Mesendoderm (in vitro differentiated cells): ENCODE measurements at places on chromosomes 13 and 19.

DNA sequence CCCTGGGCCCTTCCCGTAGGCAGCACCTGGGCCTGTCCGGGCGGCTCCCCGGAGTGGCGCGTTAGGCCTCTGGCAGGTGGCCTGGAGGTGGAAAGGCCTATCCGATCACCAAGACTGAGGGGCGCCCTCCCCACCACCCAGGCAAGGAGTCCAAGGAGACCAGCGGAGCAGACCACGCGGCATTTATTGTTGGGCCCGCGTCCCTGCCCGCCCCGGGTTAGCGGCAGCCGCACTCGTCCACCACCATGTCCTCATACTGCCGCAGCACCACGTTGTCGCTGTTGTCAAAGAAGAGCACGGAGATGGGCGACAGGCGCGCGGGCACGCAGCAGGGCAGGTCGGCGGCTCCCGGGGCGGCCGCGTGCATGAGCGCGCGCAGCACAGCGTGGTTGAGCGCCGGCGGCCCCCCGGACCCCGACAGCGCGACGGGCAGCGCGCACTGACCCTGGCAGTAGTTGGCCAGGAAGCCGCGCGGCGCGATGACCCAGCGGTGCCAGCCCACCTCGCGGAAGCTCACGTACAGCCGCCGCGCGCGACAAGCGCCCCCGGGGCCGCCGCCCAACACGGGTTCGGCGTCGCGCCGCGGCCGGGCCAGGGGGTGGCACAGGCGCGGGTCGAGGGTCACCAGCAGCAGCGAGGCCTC, 27.5 kb downstream of the CERS1 start:
- DNase-seq = no peak

GRCh38 chr13:50829896-50830295, 13.6 kb downstream of the DLEU7 start:
- no peak for DNase-seq

DNA sequence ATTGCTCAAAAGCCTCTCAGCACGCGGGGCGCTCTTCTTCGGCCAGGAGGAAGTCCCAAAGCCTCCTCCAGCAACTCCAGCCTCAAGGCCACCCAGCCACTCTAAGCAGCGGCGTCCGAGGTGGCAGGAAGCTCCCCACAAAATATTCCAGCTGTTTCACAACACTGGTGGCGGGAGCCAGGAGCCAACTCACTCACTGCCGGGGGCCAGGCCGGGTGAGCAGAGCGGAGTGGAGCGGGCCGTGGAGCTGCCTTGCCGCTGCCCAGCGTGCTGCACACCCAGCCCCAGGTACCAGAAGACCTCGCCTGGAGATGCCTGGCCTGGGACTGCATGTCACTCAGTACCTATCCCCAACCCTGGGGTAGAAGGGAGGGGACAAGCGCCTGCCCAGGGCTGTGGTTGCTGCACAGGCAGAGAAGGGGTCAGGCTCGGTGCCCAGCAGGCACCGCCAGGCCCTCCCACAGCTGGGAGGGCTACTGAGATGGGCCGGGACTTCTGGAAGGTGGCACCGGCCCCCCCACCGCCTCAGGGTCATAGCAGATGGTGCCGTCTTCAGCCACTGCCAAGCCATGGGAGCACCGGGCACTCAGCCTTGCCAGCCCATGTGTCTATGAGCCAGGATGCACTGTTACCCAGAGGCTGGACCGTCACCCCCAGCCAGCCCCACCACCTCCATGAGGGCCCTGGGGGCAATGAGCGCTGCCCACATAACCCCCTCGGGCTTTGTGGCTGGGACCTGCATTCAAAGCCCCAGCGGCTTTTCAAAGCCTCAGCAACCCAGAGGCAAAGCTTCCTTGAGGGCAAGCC, 59.2 kb downstream of the MLLT1 start:
- no peak for DNase-seq

DNA sequence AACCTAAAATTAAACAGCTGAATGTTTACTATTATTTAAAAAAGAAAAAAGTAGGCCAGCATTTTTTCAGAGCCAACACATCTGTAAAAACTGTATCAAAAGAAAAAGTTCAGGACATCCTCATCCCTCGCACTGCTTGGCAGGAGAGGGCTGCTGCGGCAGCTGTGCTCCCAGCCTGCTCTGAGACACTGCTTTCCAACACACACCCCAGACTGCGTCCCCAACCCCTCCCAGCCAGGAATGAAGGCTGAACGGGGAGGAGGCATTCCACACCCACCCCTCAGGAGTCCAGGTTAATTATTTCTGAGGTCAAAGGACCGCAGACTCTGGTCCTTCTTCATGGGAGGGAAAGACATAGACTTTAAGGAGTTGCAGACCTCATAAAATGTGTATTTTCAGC, 43.1 kb downstream of the COL4A1 start:
- DNase-seq = peak; percentile 23

GRCh38 chr13:85314686-85315085, 484.5 kb downstream of the SLITRK6 start:
- DNase-seq = peak; percentile 2

GRCh38 chr13:19150226-19150625, 31.4 kb downstream of the TUBA3C start:
- DNase-seq = no peak

DNA sequence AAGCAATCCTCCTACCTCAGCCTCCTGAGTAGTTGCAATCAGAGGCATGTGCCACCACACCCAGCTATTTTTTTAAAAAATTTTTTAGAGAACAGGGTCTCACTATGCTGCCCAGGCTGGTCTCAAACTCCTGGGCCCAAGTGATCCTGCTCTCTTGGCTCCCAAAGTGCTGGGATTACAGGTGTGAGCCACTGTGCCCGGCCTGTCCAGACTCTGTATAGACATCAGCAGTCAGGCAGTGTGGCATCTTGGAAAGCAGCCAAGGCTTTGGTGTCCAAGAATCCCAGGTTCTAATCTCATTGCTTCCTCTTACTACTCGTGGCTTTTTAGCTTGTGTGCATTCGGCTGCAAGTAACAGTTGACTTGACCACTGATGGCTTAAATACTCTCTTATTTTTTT, 43.4 kb downstream of the BICRA start:
- DNase-seq = no peak

- peak; percentile 93 for DNase-seq
Measured at GRCh38 chr19:2478756-2479555, 3.0 kb downstream of the GADD45B start.

GRCh38 chr19:58372311-58373133, 8.3 kb downstream of the ZNF837 start:
- DNase-seq = peak; percentile 65

- DNase-seq = no peak
Measured at GRCh38 chr13:70849222-70849621, 741.0 kb upstream of the KLHL1 start.

GRCh38 chr13:46352805-46353204, 34.2 kb downstream of the RUBCNL start:
- DNase-seq = no peak

DNA sequence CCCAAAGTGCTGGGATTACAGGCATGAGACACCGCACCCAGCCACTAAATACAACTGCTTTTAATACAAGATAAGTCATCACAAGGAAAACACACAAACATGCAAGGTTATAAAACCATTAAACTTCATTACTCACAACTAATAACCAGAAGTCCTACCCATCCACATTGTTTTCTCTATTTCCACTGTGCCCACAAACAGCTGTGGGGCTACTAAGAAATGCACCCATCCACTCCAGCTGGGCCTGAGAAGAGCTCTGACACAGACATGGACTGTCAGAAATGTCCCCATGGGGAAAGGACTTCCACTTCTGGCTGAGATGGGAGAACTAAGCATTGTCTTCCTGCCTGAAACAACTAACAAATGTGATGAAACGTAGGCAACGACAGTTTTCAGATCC, 17.2 kb downstream of the SAFB2 start:
- no peak for DNase-seq

DNA sequence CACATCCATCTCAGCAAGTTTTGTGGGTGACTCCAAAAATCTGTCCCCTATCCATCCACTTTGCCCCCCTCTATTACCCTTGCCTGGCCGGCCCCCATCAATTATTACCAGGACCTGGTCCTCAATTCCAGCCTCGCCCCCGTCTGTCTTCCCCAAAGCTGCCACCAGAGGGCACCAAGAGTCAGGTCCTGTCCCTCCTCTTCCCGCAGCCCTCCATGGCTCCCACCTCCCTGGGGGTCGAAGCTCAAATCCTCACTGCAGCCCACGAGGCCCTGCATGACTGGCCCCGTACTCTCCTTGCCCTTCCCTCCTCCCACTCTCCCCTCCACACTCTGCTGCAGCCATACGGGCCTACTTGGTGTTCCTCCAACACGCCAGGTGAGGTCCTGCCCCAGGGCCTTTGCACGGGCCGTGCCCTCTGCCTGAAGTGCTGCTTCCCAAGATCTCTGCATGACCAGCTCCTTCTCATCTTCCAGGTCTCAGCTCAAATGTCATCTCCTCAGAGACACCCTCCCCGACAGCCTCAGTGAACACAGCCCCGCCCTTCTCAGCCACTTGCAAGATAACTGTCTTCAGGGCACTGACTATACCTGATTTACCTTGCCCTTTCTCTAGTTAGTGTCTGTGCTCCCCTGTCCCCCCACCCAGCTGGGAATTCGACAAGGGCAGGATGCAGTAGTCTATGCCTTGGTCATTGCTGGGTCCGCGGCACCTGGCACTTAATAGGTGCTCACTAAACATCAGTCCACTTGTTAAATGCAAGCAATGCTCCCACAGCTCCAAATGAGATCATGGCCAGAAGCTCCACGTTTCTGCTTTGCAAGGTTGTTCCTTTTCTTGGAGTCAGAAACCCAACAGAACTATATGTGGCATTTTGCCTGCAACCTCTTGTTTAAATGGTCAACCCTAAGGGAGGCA, 16.8 kb upstream of the SEMA6B start:
- peak; percentile 81 for DNase-seq

- peak; percentile 17 for DNase-seq
Measured at GRCh38 chr13:78758549-78758948, 99.6 kb upstream of the OBI1 start.

DNA sequence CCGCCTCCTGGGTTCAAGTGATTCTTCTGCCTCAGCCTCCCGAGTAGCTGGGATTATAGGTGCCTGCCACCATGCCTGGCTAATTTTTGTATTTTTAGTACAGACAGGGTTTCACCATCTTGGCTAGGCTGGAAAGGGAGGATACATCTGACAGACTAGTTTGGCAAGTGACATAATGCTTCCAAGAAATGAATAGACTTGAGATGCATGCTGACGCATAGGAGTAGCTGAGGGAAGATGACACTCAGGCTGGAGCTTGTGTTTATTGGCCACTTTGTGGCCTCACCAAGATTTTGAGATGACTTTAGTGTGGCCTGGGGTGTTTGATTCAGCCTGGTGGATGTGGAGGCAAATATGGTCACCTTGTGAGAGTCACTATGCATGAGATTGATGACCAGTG, 4.0 kb downstream of the ZNF586 start:
- no peak for DNase-seq

DNA sequence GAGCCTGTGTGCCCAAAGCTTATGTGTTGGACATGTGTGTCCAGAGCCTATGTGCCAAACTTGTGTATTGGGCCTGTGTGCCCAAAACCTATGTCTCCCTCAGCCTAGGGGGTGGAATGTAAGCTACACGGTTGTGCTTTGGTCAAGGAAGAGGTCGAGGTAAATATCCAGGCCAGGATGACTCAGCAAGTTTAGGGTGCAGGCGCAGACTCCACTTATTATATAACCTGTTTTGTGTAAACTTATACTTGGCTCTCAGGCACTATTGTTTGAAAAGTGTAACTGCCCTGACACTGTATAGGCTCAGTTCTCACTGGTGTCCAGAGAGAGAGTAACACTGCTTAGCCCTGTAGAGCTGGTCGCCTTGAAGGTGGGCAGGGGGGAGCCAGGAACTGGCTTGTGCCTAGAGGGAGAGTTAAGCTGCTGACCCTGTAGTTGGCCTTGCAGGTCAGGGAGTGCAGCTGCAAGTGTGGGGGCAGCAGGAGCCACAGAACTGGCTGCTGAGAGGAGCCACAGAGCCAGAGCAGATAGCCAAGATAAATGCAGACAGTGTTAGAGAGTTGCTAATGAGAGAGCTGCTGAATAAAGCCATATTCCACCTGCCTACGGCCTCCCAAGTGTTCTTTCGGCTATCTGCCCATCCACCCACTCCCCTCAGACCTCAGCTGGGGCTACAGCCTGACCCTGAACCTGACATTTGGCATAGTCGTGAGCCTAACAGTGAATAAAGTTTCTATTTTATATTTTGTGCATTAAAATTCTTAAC, 517.2 kb upstream of the SLITRK1 start:
- DNase-seq = peak; percentile 40

DNA sequence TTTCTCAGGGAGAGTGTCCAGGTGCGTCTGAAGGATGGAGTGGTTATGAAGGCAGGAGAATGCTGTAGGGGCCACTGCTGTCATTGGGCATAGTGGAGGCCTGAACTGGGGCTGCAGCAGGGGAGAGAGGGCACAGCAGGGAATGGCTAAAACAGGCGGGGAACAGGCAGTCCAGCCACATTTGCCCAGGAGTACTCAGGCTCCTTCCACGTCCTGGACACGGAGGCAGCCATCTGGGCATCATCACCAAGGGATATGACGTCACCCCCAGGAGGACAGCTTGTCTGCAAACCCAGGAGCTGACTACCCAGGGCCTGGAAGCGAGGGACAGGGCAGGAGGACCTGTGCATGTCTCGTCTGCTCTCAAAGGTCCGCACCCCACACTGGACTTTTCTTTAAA, 22.2 kb downstream of the VSTM2B start:
- DNase-seq = no peak

DNA sequence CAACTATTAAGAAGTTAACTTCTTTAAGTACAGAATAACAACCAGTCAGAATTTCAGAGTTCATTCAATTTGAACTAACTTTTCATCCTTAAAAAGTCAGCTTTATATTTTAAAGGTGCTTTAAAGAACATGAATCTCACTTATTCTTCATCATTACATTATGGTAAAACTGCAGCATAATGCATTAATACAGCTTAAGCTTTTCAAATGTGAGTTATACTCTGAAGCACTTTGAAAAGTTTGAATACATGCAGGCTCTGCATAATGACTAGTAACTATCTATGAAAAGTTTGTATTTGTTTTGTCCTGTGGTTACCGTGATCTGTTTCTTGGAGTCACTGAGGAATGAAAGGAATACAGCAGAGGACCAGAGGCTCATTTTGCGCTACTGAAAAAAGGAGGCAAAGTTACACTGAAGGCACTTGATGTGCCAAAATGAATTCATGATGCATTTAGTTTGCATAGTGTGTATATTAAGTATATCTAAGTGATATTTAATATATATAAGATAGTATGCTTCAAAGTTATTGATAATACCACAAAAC, 4.1 kb downstream of the PCDH17 start:
- DNase-seq = no peak

DNA sequence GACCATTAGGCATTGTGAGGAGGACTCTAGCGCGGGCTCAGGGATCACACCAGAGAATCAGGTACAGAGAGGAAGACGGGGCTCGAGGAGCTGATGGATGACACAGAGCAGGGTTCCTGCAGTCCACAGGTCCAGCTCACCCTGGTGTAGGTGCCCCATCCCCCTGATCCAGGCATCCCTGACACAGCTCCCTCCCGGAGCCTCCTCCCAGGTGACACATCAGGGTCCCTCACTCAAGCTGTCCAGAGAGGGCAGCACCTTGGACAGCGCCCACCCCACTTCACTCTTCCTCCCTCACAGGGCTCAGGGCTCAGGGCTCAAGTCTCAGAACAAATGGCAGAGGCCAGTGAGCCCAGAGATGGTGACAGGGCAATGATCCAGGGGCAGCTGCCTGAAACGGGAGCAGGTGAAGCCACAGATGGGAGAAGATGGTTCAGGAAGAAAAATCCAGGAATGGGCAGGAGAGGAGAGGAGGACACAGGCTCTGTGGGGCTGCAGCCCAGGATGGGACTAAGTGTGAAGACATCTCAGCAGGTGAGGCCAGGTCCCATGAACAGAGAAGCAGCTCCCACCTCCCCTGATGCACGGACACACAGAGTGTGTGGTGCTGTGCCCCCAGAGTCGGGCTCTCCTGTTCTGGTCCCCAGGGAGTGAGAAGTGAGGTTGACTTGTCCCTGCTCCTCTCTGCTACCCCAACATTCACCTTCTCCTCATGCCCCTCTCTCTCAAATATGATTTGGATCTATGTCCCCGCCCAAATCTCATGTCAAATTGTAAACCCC, 2.8 kb upstream of the CEACAM5 start:
- DNase-seq = peak; percentile 20
